Stimulated activated CD8-positive, alpha-beta memory T cell treated with anti-CD3 and anti-CD28 coated beads, Interleukin-15, amount 100 ng/mL, for 48 hours (primary cell): ENCODE measurements at places on chromosomes 6 and 20.

DNA sequence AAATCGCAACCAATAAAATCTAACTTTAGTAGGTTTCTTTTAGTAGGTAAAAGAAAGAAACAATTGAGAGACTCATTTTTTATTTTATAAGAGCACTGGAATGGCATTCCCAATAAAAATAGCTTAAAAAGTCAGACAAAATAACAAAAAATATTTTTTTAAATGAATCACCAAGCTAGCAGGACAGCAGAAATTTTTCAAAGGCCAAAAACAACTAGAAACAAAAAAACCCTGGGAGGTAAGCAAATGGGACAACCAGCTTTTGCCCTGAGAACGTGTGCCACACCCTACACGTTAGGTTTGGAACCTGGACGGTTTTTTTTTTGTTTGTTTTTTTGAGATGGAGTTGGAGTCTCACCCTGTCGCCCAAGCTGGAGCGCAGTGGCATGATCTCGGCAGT, 19.6 kb downstream of the GPLD1 start:
- no peak for DNase-seq

DNA sequence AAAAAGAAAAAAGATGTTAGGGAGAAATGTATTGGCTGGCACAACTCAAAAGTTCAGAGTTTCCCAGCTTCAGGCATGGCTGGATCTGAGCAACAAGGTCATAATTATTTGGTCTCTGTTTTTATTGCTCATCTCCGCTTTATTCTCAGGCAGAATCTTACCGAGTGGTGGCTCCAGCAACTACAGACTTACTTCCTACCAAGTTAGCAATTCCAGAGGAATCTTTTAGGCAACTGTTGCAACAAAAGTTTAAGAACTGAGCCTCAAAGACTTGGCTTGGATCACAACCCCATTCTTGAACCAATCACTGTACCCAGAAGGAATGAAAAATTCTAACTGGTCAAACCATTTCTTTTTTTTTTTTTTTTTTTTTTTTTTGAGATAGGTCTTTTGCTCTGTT, 35.5 kb upstream of the NCOA3 start:
- no peak for DNase-seq

- DNase-seq, result no peak
Measured at GRCh38 chr6:112931832-112932231, 584.7 kb downstream of the RFPL4B start.

DNA sequence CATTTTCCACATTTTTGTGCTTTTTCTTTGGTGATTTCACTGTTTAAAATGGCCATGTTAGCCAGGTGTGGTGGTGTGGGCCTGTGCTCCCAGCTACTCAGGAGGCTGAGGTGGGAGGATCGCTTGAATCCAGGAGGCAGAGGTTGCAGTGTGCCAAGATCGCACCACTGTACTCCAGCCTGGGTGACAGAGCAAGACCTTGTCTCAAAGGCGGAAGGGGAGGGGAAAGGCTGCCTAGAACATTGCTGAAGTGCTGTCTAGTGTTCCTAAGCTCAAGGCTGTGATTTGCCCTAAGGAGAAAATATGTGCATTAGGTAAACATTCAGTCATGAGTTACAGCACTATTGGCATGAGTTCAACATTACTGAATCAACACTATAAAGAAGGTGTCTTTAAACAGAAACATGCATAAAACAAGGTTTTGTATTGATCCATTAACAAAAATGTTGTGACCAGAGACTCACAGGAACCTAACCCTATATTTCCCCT, 14.0 kb downstream of the ZC2HC1B start:
- DNase-seq, result no peak

- DNase-seq, result no peak
Measured at GRCh38 chr6:144929262-144929661, 644.1 kb downstream of the UTRN start.

GRCh38 chr6:158170656-158171081, 2.5 kb downstream of the GTF2H5 start:
- DNase-seq, result no peak

- no peak for DNase-seq
Measured at GRCh38 chr6:137217801-137218472, 1.2 kb downstream of the IFNGR1 start.

DNA sequence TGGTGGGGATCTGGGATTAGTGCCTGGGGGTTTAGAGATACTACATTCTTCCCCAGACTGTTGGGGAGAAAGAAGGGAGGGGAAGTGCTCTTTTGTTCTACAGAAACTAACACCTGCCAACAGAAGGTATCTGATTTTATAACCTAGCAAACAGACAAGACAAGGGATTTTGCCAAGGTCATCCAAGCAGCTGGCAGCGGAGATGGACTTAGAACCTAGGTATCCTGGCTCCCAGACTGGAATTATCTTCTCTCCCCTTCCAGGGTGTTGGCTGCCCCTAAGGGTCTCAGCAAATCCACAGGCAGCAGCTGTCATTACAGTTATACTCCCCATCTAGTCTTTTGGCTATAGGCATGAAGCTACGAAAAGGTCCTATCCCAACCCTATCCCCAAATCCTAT, 8.4 kb downstream of the SDC4 start:
- no peak for DNase-seq
